ENCODE measurements at places on chromosomes 7 and 10.
A peak's percentile ranks its signal among the peaks of the same experiment; 100 is the strongest.

DNA sequence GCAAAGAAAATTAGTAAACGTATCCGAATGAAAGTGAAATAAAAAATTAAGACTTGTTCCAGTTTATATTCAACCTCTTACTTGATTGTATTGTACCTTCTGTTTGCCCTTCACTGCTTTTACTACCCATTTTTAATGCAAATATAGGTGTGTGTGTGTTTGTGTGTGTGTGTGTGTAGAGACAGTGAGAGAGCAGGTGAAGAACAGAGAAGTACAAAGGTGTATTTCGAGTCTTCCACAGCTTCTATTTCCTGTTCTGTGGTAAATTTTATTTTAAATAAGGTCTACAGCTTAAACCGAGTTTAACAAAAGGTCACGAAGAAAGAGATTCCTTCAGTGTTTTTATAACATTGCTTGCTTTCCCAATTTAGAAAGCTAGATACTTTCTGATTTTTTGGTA lies 12.7 kb upstream of the SVIL start:
- DNase-seq, result no peak

GRCh38 chr7:32583791-32584190 lies 88.5 kb downstream of the AVL9 start:
- DNase-seq, result no peak

- no peak for DNase-seq
Measured at GRCh38 chr7:25500393-25500921, 272.2 kb upstream of the NPVF start.

GRCh38 chr7:26365077-26365900 lies 73.6 kb downstream of the SNX10 start:
- DNase-seq, result peak; percentile 23

DNA sequence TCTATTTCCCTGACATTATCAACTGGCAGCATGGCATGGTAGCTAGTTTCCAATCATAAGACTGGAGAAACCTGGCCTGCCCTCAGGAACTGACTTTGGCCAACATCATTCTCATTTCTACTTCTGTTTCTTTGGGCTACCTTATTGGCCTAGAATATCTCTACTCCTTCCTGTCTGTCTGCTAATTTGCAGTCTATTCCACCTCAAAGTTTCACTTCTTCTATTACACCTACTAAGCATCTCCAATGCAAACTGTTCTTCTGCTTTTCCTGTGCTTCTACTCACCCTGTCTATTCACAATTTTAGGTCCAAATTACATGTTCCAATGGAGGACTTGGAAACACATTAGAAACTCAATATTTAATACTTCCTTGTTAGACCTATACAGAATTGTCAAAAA lies 65.6 kb downstream of the ZNF503 start:
- DNase-seq, result no peak

GRCh38 chr7:13844954-13845353 lies 144.5 kb downstream of the ETV1 start:
- DNase-seq, result no peak

DNA sequence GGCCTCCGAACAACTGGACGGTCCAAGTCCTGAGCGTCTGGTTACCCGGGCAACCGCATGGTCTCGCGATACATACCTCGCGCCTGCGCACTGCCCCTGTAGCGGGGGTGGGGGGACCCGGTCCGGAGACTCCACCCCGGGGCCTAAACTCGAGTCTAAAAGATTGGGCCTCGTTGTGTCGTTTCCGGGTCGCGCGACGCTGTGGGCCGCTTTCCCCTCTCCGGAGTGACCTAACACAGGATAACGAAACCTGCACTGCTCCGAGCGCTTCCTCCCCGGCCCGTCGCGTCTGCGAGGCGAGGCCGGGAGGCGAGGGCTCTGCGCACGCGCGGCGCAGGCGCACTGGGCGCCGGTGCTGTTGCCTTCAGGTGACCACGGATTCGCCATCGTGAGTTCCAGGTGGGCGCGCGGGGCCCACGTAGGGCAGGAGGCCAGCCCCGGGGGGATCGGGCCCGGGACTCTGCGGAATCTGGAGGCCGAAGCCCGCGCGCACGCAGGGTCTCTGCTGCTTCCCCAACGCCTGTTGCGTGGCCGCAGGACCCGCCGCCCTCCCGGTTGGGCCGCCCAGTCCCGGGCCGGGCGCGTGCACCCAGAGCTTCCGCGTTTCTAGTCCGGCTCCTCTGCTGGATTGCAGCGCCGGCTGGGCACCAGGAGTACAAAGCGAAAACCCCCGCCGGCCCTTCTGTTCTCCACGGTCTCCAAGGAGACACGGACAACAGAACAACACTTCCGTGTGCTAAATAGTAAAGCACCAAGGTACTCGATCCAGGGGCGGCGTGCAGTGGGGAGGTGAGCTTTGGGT lies at the start of gene RPP38:
TSS of gene RPP38 (plus strand) at position 345 of the 802 bp plus-strand sequence. CDS start 5,960 bp downstream, outside the sequence.
- DNase-seq, result peak; percentile 93

DNA sequence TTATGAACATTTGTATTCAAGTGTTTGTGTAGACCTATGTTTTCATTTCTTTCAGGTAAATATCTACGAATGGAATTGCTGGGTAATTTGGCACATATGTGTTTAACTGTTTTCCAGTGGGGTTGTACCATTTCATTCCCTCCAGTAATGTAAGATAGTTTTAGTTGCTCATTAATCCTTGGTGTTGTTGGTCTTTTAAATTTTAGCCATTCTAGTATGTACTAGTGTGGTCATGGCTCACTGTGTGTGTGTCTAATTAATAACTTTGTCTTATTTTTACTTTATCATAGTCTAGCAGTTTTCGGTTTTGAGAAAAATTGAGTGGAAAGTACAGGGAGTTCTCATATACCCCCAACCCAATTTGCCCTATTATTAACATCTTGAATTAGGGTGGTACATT lies 278.8 kb downstream of the CAMK1D start:
- DNase-seq, result no peak

- no peak for DNase-seq
Measured at GRCh38 chr7:28297801-28298459, 114.4 kb upstream of the CREB5 start.

DNA sequence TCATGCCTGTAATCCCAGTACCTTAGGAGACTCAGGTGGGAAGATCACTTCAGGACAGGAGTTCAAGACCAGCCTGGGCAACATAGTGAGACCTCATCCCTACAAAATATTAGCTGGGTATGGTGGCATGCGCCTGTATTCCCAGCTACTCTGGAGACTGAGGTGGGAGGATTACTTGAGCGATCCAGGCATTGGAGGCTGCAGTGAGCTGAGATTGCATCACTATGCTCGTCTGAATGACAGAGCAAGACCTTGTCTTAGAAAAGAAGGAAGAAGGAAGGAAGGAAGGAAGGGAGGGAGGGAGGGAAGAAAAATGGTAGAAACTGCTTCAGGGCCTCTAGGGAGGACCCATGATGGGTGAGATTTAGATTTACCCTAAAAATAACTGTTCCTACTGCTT lies 112.3 kb downstream of the SPDYE5 start:
- no peak for DNase-seq

- DNase-seq, result no peak
Measured at GRCh38 chr7:55019191-55019690, 424 bp downstream of the EGFR start.

- no peak for DNase-seq
Measured at GRCh38 chr7:90311175-90311574, 9.9 kb downstream of the FAM237B start.

- no peak for DNase-seq
Measured at GRCh38 chr10:3484306-3485056, 300.5 kb downstream of the KLF6 start.

DNA sequence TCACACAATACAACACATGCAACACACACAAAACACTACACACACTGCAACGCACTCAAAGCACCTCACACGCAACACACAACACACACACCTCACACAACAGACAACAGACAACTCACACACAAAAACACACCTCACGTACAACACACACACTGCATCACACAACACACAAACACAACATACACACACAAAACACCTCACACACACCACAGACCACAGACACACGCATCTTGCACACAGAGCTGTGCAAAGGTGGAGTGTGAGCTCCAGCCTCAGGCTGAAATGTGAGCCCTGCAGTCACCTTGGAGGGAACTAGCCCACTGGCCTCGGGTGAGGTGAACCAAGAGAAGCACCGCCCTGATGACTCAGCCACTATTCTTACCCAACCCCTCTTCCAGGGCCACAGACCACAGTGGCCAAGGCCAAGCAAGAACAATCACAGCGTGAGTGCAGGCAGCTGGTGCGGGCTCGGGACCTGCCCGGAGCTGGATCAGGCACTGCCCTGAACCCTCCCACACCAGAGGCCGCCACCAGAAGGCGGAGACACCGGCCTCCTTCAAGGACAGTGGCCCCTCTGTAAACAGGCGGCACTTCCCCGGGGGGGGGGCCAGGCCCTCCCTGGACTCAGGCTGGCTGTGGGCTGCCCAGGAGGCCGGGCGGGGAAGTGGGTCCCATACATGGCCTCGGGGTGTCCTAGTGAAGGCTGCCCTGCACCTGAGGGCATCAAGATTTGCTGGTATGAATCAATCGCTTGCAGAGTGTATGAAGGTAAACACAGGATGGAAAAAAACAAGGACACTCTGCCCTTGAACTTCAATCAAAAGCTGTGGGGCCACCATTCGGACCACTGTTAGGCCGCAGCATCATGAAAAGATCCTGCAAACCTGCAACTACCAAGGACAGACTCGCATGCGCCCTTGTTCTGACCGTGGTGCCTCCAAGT lies 106.7 kb downstream of the TNS3 start:
- no peak for DNase-seq

DNA sequence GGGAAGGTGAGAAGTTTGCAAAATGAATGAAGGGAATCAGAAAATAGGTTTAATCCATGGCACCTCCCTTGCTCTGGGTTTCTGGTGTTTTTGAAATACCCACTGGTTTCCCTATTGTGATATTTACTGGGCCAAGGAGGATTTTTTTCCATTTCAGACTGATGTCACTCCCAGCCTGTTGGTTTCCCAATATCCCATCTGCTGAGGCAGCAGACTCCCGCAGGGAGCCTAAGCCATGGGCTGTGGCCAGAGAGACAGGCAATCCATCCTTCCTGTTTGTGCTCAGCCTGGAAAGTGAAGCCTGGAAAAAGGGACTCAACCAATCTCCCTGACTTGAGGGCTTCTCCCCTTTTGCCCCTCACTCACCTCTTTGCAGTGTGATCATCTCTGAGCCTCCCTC lies 22.8 kb downstream of the FAM107B start:
- DNase-seq, result no peak

GRCh38 chr10:11886851-11887250 lies 63.7 kb downstream of the PROSER2 start:
- DNase-seq, result no peak

DNA sequence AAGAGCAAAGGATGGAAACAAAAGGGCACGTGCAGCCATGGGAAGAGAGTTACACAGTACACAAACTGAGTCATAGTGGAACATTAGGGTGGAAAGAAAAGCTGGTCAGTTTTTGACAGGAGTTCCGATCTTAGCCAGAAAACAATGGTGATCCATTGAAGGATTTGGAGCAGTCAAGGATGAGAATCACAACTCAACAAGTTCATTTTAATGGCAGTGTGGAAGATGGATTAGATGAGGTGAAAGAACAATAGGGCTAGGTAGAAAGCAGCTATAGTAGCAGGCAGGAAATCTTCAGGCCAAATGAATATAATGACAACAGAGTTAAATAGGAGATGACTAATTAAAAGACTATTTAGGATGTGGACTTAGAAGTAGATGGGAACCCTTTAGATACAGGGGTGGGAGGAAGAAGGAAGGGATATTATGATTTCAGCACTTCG lies 136.3 kb downstream of the DOCK4 start:
- no peak for DNase-seq

DNA sequence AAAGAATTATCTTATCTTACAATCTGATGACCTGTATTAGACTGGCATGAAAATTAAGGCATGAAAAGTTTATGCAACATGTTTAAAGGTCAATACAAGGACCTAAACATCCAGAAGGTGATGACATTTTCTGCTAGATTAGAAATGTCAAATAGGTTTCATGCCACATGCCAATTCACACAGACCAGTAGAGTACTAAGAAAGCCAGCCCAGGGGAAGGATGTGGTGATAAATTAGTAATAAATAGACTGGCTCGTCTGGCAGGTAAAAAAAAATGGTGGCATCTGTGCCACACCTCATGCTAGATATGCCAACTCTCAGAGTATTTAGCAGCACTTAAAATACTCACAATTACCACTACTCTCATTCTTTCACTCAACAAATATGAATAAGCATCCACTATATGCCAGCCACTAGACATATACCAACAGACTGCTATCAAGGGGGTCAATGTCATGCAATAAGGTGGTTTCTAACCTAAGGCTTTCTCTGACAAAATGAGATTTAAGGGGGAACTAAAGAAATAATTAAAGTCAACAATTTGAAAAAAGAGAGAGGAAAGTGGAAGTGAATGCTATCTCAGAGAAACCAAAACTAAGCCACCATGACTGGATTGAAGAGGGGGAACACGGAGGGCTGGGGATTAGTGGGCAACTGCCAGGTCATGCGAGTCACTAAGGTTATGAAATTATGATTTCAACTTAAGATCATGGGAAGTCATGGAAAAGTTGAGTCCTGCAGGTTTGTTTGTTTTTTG lies 83.5 kb downstream of the SGMS1 start:
- peak; percentile 27 for DNase-seq

DNA sequence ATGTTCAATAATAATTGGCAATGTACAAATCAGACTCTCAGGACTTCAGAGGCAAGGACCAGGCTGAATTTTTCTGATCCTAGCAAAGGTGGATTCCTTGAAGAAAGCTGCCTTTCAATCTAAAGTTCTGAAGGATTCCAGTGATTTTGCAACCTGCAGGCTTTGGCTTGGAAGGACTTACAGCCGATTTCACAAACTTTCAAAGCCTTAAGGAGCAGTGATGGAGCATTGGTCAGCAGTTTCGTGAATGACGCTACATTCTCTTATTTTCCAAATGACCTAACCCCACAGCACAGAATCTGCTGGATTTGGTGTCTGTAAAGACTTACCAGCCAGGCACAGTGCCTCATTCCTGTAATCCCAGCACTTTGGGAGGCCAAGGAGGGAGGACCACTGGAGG lies 167.5 kb downstream of the ARHGAP12 start:
- DNase-seq, result no peak

- no peak for DNase-seq
Measured at GRCh38 chr7:96591900-96592676, 117.6 kb downstream of the SEM1 start.

- DNase-seq, result no peak
Measured at GRCh38 chr10:78028438-78029268, 662 bp downstream of the POLR3A start.

- DNase-seq, result no peak
Measured at GRCh38 chr10:45495438-45496152, 121.6 kb downstream of the ALOX5 start.

- DNase-seq, result no peak
Measured at GRCh38 chr10:102605712-102606111, 38.6 kb upstream of the TRIM8 start.

DNA sequence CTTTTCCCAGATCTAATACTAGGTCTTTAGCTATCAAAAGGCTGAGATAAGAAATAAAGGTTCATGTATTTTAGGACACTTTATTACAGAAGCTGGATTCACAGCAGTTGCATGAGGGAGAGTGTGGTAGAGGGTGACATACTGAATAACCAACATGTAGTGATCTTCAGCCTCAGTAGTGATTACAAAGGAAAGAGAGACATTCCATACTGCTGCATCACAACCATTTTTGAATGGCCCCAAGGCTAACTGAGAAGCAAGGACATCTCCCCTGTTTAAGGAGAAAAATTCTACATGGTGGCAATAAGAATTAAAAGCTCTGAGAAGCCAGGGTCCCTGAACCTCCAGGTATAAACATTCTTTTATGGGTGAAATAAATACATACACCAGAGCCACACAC lies 35.3 kb downstream of the COG5 start:
- DNase-seq, result no peak

All from stimulated activated CD4-positive, alpha-beta T cell treated with anti-CD3 and anti-CD28 coated beads, Interleukin-2, amount 100 ng/mL, for 48 hours (primary cell).